ENCODE measurements at places on chromosomes 7 and 10.

GRCh38 chr7:106060394-106060920 lies 51.7 kb downstream of the SYPL1 start:
- DNase-seq: no peak

GRCh38 chr7:17528636-17529035 lies 230.2 kb downstream of the AHR start:
- no peak for DNase-seq

DNA sequence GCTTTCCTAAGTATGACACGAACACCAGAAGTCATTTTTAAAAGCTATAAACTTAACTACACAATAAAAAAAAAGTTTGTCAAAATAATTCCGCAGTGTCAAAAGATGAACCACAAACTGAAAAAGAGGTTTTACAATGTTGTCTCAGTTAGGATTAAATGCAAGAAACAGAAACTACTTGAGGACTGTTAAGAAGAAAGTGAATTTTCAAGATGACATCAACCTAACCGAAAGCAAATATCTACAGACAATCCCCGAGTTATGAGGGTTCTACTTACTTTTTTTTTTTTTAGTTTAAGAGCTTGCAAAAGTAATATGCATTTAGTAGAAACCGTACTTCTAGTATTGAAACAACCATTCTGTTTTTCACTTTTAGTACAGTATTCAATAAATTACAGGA lies 62.3 kb downstream of the TFPI2 start:
- no peak for DNase-seq

DNA sequence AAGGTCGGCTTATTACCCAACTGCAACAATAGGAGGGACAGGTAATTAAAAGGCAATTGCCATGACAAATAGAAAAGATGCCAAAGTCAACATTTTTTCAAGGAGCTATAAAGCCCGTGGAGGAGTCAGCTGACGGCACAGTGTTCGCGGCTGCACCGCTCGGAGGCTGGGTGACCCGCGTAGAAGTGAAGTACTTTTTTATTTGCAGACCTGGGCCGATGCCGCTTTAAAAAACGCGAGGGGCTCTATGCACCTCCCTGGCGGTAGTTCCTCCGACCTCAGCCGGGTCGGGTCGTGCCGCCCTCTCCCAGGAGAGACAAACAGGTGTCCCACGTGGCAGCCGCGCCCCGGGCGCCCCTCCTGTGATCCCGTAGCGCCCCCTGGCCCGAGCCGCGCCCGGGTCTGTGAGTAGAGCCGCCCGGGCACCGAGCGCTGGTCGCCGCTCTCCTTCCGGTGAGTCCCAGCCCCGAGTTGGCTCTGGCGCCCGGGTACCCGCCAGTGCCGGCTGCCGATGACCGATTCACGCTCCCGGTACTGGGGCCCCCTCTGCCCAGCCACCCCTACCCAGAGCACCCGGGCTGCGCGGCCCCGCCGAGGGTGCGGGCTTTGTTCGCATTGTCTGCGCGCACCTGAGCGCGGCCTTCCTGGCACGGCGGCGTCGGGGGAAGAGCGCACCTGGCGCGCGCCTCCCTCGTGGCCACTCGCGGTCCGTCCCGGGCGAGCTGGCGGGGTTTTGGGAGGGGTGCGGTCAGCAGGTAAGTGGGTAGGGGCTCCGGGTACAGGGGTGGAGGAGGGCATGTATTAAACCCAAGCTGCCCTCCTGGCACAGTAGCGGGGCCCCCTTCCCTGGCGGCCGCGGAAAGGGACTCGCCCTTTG lies at the start of gene VWA2:
TSS of gene VWA2 (plus strand) at position 138 of the 877 bp plus-strand sequence. CDS start 9,460 bp downstream, outside the sequence.
- DNase-seq: no peak

GRCh38 chr10:79442171-79443040 lies 3.0 kb downstream of the ZCCHC24 start:
- DNase-seq: no peak

DNA sequence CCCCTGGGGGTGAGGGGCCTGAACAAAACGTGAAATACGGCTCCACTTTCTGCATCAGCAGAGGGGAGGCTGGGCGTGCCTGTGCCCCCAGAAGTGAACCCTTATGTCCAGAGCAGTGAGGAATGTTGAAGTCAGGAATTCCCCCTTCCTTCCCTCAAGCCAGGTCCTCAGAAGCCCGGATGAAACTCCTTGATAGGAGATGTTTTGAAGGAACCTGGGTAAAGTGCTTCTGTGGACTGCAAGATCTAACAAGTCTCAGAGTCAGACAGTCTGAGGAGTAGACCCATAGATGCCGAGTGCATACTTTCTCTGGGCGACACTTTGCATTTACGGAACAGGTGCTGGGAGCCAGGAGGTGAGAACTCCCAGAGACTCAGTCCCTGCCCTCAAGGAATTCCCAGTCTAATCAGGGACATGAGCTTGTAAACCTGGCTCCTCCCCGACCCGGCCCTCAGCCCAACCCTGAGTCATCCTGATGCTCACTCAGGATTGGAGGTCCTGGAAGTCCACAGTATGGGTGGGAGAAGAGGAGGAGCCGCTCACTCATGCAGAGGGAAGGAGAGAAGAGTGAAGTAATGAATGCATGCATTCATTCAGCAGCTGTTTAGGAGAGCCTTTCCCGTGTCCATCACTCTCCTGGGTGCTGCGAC lies 179.5 kb upstream of the ITGB1 start:
- DNase-seq: no peak

DNA sequence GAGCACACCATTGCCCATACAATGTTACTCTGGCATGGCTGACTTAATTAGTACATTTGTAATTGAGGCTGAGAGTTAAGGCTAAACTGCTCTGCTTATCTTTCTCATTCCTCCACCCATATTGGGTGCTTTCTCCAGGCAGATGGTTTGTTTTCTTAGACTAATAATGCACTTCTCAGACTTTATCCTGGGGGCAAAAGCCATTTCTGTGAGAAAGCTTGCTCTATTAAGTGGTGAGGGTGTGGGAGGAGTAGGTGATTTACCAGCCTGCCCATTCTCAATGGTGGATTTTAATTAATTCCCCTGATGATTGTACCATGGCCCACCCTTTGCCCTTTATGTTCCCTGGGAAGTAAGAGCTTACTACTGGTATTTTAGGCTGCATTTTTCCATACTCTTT lies 174.8 kb downstream of the FOXP2 start:
- DNase-seq: no peak

GRCh38 chr7:22730066-22730710 lies 3.2 kb downstream of the IL6 start:
- DNase-seq: no peak

DNA sequence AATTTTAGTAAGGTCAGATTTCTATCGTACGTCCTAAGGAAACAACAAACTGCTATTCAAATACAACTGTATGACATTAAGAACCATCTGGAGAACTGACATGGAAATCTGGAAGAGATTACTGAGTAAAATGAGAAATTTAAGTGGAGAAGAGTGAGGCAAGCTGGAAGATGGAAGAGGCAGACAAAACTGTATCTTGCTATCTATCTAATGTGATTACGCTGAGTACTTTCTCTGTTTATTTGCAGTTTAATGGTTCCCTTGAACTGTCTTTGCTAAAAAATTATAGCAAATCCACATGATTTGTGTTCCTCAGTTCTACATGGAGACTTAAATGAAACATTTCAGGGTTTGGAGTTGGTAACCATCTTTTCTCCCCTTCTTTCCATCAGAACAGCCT lies 927.1 kb upstream of the MBL2 start:
- DNase-seq: no peak

GRCh38 chr7:103129702-103130549 lies 19.0 kb downstream of the NAPEPLD start:
- DNase-seq: no peak

- no peak for DNase-seq
Measured at GRCh38 chr7:155363852-155364600, 66.3 kb downstream of the INSIG1 start.

DNA sequence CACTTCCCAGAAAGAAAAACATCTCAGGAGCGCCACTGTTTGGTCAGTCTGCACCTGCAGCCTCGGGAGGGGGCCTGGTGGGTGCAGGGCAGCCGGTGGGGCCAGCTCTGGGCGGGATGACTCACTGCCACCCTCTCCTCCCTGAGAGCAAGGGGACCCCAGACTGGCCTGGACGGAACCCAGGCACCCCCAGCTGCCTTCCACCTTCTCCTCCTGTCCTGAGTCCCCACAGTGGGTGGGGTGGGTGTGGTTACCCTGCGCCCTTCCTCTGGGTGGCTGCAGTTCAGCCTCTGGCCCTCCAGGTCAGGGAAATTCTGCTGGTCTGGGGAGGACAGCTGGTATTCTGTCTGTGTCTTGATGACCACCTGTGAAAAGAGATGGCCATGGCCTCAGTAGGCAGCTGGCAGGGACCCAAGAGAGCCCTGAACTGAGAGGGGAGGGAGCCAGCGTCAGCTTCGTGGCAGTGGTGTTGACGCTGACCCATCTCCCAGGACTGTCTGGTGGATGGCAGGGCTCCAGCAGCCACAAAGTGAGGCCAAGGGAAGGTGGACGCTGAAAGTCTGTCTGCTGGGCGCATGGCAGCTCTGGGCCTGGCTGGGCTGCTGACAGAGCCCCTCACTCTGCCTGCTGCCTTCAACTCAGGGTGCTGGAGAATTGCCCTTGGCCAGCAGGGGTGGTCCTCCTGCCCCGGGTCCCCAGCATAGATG lies 8.9 kb downstream of the CALY start:
- no peak for DNase-seq

- DNase-seq: no peak
Measured at GRCh38 chr7:14510268-14510667, 392.3 kb downstream of the DGKB start.

GRCh38 chr7:114922026-114922651 lies at the start of gene MDFIC:
MDFIC (plus strand) TSS chr7:114922094; CDS start chr7:114923034, 940 bp downstream.
- DNase-seq: peak; percentile 33

GRCh38 chr10:5744849-5745248 lies 60.2 kb downstream of the TASOR2 start:
- DNase-seq: no peak

DNA sequence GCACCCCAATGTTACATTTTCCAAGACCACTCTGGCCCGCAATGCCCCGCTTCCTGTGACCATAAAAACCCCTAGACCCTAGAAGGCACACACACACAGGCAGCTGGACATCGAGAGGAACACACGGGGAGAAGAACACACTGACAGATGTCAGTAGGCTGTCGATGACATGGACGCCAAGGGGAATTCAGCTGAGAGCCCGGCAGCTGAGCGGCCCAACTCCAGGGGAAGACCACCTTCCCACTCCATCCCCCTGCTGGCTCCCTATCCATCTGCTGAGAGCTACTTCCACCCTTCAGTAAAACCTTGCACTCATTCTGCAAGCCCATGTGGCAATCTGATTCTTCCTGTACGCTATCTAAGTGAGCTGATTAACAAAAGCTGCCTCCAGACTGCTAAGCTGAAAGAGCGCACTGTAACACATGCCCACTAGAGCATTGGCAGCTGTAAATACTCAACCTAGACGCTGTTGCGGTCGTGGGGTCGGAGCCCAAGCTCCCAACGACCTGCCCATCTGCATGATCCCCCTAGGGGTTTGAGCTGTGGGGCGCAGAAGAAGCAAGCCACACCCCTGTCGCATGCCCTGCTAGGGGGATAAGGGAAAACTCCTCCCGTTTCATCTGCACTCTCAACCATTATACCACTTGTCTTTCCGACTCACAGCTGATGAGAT lies 843.6 kb upstream of the POT1 start:
- DNase-seq: no peak
